GM23248 (cell line): ENCODE measurements at places on chromosomes 12 and 14.

DNA sequence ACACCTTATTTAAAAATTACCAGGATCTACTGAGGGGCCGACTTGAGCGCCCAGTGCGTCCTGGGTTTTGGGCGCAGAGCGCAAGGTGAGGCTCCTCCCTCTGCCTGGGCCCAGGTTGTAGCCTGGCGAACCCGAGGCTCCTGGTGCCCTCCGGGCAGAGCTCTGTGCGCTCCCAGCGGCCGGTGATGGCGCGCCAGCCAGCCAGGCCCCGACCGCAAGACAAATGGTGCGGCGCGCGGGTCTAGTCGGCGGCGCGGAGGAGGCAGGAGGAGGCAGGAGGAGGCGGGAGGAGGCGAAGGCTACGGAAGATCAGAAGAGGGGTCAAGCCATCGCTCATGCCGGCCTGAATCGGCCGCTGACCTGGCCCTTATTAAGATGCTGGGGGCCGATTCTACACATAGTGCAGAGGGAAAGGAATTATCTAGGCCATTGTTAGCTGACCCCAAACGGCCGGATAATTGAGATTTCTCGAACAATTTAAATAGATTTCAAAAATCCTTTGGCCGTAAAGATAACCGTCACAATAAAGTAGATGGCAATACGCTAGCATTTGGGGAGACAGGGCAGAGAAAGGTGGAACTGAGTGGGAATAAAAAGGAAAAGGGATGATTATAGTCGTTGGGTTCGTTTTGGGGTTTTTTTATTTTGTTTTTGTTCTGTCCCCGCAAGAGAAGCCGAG lies 2.8 kb downstream of the TBX5 start:
- peak; percentile 91 for DNase-seq

DNA sequence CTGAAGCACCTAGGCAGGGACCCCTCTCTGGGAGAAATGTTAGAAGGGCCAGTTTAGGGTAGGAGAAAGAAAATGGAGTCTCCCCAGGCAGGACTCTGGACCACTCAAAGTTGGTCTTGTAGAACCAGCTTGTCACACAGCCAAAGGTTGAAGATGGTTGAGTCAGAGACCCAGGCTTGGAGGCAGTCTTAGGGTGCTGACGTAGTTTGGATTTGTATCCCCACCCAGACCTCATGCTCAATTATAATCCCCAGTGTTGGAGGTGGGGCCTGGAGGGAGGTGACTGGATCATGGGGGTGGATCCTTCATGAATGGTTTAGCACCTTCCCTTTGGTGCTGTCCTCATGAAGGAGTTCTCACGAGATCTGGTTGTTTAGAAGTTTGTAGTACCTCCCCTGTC lies 121.2 kb downstream of the CRACR2A start:
- no peak for DNase-seq

DNA sequence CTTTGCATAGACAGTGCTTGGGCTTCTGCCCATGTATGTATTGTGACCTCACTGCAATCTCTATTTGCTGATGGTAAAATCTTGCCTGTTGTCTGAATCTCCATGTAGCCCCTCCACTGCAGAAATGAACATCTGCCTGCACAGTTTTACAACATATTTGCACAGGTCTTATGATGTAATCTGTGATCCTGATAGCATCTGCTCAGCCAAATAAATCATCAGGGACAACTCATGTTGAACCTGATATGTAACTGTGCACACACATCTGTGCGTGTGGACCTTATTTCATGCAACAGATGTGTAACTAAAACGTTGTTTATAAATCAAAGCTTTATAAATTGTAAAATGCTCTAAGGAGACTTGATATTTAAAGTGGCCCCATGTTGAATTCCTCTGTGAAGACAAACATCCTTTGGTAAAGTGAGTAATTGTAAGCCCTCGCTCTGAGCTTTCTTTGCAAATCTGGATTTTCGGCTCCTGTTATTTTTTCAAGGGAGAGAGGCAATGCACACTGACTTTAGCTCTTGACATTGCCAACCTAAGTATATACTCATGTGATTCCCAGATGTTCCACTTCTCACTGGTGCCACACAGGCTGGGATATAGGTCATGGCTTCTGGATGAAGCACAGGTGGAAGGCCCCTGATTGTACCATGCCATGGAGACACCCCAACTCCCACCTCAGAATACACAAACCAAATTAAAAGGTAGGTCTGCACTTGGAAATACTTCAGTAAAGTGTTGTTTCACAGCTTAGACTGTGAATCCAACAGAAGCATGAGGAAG lies 371.3 kb downstream of the GRIN2B start:
- no peak for DNase-seq

- DNase-seq: no peak
Measured at GRCh38 chr14:64683264-64683663, 21.0 kb upstream of the PLEKHG3 start.

DNA sequence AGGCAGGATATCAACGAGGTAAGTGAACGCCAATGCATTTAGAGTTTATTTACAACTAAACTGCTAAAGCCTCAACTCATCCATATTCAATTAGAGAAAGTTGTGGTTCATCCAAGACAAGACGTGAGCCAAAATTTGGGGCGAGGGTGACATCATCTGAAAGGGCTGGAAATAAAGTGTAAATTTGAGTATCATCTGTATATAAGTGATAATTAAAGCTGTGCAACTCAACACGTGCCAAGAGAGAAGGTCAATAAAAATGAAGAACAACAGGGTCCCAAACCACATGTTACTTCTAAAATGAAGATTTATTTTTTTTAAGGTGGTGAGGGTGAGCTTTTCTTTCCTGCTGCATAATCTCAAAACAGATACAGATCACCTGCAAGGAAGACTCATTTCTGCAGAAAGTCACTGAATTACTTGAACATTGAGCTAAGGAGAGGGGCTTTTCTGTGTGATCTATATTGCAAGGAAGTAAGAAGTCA lies 203.6 kb downstream of the EFCAB11 start:
- DNase-seq: no peak

DNA sequence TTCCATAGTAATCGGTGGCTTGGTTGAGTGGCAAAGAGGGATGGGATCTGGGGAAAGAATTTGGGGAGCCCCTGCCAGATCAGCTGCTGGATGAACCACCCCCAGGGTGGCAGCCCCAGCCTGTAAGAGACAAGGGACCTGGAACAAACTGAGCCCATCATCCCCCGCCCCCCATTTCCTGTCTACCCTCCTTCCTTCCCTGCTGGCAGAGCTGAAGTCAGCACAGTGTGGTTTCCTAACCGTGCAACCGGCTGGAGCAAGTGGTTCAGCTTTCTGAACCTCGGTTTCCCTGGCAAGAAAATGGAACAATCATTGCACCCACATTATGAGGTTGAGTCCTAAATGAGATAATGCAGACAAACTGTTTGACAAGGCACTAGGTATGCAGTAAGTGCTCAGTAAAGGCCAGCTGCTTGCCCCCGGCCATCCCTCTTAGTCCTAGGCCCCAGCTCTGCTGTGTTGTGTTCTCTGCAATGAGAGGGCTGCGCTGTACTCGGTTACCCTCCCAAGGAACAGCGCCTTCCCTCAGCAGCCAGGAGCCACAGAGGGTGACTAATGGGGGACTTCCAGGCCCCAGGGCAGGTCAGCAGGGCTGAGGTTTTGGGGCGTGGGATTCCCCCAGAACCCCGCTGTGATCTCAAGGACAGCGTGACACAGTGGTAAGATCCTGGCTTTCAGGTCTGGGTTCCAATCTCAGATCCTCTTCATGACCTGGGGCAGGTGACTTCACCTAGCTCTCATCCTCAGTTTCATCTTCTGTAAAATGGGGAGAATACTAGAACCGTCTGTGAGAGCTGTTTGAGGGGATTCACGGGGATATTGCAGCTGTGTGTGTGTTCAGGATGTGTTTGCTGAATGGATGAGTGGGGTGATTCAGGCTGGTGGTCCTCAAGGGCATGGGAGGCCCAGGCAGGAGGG lies 16.5 kb downstream of the SELPLG start:
- no peak for DNase-seq

DNA sequence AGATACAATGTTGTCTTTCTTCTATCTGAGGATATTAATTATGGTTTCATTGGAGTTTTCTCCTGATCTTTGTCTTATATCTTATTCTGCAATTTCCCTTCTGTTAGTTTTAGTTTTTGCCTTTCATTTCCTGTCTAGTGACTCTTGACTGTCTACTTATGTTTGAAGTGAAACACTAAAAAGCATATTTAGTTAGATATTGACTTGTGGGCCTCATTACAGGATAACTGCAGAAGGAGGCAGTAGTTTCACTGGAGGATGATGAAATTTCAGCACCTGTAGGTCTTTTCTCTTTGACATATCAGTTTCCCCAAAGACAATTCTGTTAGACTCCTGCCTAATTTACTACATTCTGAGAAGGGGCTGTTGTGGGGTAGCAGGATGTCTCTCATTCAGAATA lies 97.5 kb upstream of the NEDD1 start:
- no peak for DNase-seq

- DNase-seq: no peak
Measured at GRCh38 chr12:121651320-121651719, 18.1 kb downstream of the MORN3 start.

GRCh38 chr14:63604626-63605025 lies 37.0 kb downstream of the WDR89 start:
- DNase-seq: no peak

DNA sequence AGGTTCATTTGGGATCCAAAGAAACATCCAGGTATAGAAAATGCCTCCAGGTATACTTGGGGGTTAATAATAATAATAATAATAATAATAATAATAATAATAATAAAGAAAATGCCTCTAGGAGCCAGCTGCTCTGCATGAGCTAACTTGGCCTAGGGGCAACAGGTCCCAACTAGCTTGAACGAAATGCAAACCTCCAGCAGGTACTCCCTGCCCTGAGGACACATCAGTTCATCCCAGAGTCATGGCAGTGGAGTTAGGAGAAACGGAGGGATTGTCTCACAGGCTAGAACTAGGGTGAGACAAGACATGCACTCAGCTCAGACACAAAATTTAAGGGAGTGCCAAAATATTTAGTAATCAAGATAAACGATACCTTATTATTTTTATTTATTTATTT lies 12.5 kb upstream of the TMEM229B start:
- no peak for DNase-seq

- DNase-seq: no peak
Measured at GRCh38 chr14:56703947-56704346, 106.3 kb downstream of the OTX2 start.

- peak; percentile 78 for DNase-seq
Measured at GRCh38 chr14:51370758-51371386, 130.8 kb downstream of the TMX1 start.

DNA sequence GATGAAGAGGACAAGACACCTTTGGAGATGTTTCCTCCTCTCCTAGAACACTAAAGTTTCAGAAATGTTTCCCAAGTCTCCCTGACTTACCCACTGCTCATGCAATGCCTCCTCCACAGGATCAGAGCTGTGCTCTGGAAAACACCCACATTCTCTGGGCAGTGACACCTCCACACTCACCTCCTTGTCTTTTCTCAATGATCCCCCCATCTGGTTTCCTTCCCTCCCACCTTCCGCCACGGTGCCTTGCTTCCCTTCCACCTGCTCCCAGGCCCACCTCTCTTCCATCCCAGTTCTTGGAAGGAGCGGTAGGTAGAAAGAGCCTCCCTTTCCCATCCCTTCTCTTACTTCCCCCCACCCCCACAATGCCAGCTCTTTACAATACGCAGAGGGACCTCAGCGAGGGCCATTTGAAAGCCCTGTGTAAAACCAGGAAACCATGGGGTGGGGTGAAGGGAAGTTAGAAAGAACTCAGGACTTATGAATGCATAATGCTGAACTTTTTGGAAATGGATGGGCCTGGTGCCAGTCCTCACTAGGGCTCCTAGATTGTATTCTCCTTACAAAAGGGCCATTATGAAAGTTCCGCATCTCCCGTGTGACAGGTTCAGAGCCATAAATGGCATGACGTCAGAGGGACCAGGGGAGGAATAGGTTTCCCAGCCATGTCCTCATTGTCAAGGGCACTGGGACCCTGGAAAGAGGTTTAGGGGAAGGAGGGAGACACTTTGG lies 12.8 kb downstream of the FBLN5 start:
- DNase-seq: no peak

GRCh38 chr12:108814462-108815211 lies 42.7 kb downstream of the SSH1 start:
- peak; percentile 8 for DNase-seq

- DNase-seq: no peak
Measured at GRCh38 chr14:38090506-38090905, 117.2 kb upstream of the SSTR1 start.

GRCh38 chr12:46443594-46444263 lies 71.2 kb upstream of the SLC38A2 start:
- no peak for DNase-seq

GRCh38 chr12:546920-547845 lies 87.4 kb downstream of the B4GALNT3 start:
- peak; percentile 76 for DNase-seq

DNA sequence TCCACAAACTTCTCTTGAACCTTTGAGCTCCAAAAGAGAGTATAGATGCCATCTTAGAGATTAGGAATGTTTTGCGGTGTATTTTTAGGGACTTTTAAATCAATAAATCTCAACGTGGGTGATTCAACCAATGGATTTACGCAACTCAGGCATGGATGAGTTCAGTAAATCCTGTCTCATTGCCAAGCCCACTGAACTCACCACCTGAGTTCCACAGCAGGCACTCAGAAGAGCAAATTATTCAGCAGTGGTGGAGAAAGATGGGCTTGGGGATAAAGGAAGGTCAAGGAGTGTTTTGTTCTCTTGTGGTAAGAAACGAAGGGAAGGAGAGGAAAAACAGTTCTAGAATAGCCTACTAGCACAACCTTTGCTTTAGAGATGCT lies 68.7 kb upstream of the HMGA2 start:
- peak; percentile 27 for DNase-seq

- DNase-seq: peak; percentile 72
Measured at GRCh38 chr12:28780096-28780495, 369.0 kb upstream of the FAR2 start.

DNA sequence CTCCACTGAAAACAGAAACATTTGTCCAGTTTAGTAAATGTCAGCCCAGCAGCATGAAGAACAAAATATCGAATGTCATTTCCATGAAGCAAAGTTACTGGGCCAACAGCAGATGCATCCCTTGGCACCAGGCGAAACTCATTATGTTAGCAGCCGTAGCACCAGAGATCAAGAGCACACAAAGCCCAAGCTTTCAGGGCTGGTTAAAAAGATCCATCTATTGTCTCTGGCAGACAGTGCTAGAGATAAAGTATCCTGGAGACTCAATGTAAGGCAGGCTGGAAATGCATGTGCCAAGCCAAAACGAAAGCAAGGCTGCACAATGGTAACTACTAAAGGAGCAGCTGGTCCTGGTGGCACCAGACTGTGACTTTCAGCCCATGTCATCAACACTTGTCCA lies 120.3 kb upstream of the PLEKHG7 start:
- no peak for DNase-seq

- DNase-seq: no peak
Measured at GRCh38 chr14:52776816-52777215, 14.6 kb downstream of the GNPNAT1 start.

GRCh38 chr12:104520242-104520900 lies 63.6 kb downstream of the CHST11 start:
- no peak for DNase-seq
